ENCODE measurements at places on chromosomes 2 and 18.

- no peak for DNase-seq
These were observed 471.0 kb downstream of the TMEM182 start for GRCh38 chr2:103232865-103233264.

DNA sequence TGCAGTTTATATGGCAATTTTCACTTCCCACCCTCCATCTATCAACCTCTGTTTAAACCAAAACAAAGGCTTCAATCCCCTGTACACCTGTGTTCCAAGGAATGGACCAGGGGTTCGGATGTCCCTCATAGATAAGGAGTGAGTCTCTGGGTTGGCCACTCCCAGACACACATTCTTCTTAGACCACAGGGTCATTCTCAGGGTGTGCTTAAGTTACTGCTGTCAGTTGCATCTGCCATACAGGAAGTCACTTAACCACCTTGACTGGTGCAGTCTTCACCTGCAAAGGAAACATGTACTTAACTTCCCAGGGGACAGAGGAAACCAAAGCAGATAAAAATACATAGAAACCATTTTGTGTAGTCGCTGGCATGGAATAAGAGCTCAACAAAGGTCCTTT lies 151.0 kb upstream of the NDUFV2 start:
- DNase-seq, result no peak

DNA sequence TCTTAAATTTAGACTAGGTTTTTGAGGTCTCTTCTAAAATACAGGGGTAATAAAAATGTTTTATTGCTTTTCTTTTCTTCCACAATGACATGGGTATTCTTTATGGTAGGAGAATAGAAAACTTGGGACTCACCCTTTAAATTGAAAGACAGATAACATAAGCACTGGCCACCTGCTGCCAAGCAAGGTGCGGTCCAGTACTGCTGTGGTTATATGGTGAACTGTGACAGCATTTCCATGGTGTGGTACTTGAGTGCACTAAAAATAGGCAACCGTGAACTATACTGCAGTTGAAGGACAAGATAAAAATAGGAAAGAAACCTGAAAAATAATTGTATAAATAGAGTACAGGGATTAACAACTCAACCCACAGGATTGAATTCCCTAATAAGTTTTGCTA lies 54.4 kb upstream of the GRB14 start:
- DNase-seq, result no peak

DNA sequence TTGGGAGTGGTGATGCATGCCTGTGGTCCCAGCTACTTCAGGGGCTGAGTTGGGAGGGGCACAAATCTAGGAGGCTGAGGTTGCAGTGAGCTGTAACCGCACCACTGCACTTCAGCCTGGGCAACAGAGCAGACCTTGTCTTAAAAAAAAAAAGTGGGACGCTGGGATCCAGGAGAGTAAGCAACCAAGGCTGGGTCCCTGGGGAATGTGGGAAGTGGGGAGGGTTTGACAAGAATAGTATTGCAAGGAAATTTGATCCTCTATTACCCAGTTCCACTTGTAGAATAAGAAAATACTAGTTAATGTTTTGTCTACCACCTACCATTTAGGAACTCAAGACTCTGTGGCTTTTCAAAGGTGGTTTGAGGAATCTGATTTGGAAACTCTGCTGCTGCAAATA lies 21.1 kb upstream of the DYTN start:
- DNase-seq, result no peak

DNA sequence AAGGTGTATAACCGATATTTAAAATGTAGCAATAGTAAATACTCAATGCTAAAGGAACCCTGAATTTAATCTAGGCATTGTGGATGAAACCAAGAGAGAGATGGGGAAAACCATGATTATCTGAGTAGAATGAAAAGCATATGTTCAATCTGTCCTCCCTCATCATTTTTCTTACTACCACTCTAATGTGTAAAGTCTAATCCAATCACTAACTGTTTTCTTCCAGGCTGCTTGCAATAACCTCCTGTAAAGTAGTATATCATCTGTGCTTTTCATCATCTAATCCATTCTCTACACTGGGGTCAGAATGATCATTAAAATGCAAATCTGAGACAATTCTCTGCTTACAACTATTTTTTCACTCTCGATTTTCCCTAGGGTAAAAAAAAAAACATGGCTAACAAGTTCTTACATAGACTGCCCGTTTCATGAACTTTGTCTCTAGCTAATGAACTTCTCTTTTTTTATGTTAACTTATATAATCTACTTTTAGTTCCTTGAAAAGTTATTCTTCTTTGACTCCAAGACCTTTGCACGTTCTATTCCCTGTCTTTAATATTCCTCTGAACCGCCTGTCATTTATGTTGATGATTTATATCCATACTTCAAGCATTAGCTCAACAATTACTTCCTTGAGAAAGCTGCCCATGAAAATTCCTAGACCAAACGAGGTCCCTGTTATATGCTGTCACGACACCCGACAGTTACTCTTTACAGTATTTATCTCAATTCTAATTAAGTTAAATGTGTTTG lies 94.7 kb upstream of the SLC8A1 start:
- DNase-seq, result no peak

DNA sequence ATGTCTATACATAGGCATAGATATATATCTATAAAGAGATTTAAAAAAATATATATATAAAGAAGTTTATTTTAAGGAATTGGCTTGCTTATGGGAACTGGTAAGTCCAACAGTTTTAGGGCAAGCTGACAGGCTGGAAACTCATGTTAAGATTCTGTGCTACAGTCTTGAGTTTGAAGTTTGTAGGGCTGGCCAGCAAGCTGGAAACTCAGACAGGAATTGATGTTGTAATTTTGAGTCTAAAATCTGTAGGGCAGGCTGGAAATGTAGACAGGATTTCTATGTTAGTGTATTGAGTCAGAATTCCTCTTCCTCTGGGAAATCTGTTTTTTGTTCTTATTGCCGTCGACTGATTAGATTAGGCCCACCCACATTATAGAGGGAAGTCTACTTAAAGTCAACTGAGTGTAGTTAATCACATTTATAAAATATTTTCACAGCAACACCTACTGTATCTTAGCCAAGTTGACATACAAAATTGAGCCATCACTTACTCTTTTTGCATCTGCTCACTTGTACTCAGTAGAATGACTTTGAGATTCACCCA lies 60.8 kb downstream of the PHLPP1 start:
- DNase-seq, result no peak

DNA sequence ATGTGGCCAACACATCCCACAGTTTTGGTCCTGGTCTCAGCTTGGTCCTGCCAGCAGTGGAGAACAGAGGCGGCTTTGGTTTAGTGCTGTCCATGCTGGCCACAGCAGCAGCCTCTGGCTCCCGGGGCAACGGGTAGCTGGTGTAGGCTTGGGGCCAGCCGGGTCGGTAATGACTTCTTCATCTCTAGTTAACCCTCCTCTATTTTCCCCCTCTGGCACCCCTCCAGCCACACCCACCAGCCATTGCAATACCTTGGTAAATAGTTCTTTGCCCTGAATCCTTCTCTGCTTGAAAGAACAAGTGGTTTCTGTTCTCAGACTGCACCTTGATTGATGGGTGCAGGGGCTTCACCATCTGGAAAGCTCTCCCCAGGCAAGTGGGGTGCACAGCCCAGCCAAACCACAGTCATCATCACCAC lies 31.7 kb upstream of the ZNF396 start:
- no peak for DNase-seq

DNA sequence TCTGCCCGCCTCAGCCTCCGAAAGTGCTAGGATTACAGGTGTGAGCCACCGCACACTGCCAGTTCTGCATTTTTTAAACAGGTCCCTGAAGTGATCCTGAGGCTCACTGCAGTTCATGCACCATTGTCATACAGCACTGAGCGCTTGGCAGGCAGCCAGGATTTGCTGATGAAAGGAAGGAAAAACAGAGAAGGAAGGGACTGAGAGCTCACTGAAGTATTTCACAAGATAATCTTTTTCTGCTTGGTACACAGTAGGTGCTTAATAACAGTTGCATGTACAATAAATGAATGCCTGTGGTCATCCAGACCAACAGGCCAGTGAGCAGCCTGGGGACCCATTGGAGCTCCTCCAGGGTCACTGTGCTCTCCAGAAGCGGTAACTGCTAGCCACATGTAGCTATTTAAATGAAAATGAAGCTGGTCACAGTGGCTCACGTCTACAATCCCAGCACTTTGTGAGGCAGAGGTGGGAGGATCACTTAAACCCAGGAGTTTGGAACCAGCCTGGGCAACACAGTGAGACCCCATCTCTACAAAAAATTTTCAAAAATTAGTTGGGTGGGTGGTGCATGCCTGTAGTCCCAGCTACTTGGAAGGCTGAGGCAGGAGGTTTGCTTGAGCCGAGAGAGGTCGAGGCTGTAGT lies 33.1 kb upstream of the SMAD7 start:
- DNase-seq, result peak; percentile 41

GRCh38 chr2:233146194-233146593 lies 86.1 kb downstream of the INPP5D start:
- no peak for DNase-seq

Measured in dermis microvascular lymphatic vessel endothelial cell (primary cell).